HT1080 (cell line): ENCODE measurements at places on chromosomes 13 and 19.

DNA sequence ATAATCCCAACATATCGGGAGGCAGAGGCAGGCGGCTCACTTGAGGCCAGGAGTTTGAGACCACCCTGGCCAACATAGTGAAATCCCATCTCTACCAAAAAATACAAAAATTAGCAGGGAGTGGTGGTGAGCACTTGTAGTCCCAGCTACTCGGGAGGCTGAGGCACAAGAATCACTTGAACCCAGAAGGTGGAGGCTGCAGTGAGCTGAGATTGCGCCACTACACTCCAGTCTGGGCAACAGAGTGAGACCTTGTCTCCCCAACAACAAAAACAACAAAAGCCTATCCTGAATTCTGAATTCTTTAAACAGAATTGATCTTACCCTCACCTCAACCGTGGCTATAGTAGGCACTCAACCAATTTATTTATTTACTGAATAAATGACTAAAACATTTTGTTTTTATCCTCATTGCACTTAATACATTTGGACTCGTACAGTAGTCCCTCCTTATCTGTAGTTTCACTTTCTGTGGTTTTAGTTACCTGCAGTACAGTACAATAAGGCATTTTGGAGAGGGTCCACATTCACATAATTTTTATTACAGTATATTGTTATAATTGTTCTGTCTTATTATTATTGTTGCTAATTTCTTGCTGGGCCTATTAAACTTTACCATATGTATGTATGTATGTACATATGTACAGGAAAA, 98.8 kb downstream of the TBC1D4 start:
- DNase-seq: no peak

DNA sequence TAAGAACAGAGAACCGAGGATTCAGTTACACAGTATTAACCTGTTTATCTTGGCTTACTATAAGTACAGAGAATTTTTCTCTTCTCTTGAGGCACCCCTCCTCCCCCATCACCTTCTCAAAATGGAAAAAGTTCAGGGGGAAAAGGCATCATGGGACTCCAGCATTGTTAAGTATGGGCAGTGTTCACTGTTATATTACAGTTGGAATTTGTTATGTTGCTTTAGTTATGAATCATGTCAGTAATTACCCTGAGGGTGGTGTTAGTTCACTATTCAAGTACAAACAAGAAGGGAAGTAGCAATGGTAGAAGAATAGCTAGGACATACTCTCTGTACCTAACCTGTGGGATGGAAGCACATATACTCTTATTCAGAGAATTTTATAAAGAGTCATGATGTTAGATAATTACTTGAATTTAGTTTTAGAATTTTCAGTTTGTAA, 12.0 kb downstream of the LPAR6 start:
- peak; percentile 25 for DNase-seq

DNA sequence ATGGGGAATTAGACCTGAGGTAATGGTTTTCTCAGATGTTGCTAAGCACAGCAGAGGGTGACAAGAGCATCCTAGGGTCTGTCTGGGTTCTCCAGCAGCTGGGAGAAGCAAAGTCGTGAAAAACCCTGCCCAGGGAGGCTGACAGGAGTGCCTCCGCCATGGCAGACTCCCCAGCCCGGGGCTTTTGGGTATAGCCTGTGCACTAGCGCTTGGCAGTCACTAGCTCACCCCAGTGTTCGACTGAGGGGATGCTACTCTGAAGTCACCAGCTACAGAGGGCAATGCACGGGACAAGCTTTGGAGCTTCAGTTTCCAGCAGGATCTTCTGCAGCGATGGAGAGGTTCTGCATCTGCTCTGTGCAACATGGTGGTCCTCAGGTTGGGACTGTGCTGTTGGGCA, 87.5 kb downstream of the ING1 start:
- DNase-seq: no peak

- DNase-seq: no peak
Measured at GRCh38 chr13:29593605-29594297, 1.7 kb downstream of the SLC7A1 start.

GRCh38 chr13:63305641-63306133, 1890.0 kb upstream of the PCDH20 start:
- no peak for DNase-seq

GRCh38 chr13:106527445-106527801, 8.0 kb downstream of the EFNB2 start:
- no peak for DNase-seq

DNA sequence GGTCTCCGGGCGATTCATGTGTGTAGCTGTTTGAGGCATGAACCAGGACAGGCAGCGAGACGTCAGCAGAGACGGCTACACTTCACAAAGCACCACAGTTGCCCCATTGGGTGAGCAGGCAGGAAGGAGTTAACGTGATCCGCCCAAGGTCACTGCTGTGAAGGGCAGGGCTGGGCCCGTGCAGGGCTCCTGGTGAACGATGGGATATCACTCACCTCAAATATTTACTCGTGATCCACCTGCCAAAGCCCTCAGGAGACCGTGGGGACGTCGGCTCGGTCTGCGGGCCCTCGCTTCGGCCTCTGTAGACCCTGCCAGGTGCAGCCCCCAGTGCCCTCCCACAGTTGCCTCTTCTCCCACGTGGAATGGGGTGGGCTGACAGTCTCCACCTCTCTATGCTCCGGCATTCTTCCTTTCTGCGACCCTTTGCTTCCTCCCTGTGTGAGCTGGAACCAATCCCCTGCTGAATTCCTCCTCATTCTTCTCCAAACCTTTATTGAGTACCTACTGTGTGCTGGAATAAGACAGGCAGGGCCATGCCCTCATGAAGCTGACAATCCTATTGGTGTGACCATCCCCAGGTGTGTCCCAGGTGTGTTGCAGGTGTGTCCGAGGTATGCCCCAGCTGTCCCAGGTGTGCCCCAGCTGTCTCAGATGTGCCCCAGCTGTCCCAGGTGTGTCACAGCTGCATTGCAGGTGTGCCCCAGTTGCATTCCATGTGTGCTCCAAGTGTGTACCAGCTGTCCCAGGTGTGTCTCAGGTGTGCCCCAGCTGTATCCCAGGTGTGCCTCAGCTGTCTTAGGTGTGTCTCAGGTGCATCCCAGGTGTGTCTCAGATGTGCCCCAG, 2.0 kb upstream of the GRK1 start:
- DNase-seq: no peak

GRCh38 chr19:18523841-18524240, 2.0 kb upstream of the ELL start:
- DNase-seq: no peak

DNA sequence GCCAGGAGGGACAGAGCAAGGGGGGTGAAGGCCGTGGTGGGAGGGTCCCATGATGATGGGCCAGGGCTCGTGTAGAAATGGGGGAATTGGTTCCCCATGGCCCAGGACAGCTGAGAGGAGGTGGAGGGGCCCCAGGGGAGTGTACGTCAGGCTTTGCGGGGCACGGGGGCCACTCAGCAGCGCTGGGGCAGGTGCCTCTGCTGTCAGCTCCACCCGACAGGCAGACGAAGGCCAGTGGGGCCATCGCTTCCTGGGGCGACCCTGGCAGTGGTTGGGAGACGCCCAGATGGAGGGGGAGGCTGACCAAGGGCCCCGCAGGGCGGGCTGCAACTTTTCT, 1.9 kb upstream of the TEKTIP1 start:
- no peak for DNase-seq

- DNase-seq: peak; percentile 22
Measured at GRCh38 chr19:18205200-18205892, 1.5 kb upstream of the RAB3A start.

DNA sequence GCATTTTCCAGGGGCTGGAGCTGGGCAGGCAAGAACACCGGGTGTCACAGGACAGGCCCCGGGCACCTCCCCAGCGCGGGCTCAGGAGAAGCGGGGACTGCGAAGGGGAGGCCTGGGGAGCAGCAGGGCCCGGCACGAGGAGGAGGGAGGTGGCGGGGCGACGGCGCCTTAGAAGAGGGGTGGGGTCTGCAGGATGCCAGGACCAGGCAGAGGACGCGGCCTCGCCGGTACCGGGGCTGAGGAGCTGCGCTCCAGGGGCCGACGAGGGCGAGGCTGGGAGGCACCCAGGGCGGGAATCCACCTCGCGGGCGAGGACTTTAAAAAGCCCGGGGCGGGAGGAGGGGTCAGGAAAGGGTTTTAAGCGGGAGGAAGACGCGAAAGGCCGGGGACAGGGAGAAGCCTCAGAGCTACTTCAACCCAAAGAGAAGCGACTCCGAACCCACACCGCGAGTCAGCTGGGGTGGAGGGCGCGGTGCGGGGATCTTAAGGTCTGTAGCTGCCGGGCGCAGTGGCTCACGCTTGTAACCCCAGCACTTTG, 665 bp downstream of the ZNF347 start:
- no peak for DNase-seq

GRCh38 chr13:25319771-25320170, 18.3 kb downstream of the NUP58 start:
- no peak for DNase-seq

GRCh38 chr13:111926501-111927180, 140.3 kb upstream of the SOX1 start:
- DNase-seq: no peak

DNA sequence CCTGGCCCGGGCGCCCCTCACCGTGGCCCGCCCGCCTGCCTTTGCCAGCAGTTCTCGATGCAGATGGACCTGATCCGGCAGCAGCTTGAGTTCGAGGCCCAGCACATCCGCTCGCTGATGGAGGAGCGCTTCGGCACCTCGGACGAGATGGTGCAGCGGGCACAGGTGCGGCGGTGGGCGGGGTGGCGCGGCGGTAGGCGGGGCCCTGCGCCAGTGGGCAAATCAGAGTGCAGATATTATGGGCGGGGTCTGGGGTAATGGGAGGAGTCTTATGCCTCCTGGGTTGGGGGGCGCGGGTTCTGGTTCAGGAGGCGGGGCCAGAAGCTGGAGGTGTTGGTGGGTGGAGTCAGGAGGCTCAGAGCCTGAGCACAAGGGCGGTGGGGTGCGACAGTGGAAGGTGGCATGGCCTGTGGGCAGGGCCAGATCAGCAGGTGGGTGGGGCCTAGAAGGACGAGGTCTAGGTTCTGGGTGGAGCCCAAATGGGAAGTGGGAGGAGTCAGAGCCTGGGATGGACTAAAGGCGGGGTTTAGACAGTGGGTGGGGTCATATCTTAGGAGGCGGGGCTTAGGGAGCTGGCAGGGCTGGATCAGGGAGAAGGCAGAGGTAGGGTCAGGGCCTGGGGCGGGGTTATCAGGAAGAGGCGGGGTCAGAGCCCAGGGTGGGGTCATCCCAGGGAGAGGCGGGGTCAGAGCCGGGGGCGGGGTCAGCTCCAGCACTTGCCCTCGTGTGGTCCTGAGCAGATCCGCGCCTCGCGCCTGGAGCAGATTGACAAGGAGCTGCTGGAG, 5.6 kb downstream of the APC2 start:
- DNase-seq: peak; percentile 45

GRCh38 chr13:102227741-102228140, 174.1 kb downstream of the FGF14 start:
- DNase-seq: no peak

- peak; percentile 40 for DNase-seq
Measured at GRCh38 chr13:27406178-27406939, 18.1 kb upstream of the GTF3A start.

- no peak for DNase-seq
Measured at GRCh38 chr13:76758257-76758656, 127.9 kb downstream of the KCTD12 start.

- DNase-seq: peak; percentile 61
Measured at GRCh38 chr13:72221276-72221962, 354.4 kb upstream of the DACH1 start.

- DNase-seq: peak; percentile 65
Measured at GRCh38 chr19:49570138-49570856, 10.1 kb downstream of the NOSIP start.

DNA sequence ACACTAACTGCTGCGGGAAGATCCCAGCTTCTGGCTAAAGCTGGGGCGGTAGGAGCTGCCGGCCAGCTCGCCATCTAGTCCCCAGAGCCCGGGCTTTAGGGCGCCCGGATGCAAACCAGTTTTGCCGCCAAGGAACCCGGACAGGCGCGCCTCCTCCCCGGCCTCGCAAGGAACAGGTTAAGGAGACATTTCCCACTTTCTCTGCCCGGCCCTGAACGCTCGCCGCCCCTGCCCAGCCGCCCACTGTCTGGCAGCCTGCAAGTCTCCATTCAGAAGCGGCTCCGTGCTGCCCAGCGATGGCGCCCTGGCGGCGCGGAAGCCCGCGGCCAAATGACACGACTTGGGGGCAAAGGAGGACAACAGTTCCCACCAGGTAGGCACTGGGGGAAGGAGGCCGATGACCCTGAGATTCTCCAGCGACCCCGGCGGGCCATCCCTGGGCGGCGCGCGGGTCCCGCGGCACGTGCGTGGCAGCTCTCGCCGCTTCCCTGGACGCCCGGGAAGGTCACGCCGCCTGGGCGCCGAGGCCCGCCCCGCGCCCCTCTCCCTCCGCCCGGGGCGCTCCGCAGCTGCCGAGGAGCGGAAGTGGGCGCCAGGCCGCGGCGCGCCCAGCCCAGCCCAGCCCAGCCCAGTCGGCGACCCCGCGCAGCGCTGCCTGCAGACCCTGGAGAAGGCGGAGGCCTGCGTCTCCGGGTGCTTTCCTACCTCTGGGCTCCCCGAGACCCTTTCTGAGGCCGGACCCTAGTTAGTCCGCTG, 42.2 kb upstream of the HNRNPA1L2 start:
- DNase-seq: peak; percentile 34

DNA sequence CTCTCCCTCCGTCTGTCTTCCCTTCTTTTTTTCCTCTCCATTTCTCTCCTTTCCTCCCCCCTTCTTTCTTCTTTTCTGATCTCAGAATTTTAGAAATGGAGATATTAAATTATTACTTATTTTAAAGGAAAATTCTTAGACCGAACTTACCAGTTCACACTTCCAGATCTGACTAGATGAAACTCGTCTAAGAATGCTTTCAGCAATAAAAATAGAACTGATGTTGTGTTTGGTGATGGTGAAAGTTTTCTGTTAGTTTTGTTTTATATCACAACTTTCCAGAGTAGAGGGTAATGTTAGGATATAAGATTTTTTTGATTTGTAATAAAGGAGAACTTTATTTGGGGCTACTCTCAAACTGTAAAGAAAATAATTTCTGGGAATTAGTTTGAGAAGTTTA, 29.9 kb downstream of the UCHL3 start:
- no peak for DNase-seq

- DNase-seq: peak; percentile 85
Measured at GRCh38 chr19:38229585-38230073, 5.6 kb upstream of the DPF1 start.

DNA sequence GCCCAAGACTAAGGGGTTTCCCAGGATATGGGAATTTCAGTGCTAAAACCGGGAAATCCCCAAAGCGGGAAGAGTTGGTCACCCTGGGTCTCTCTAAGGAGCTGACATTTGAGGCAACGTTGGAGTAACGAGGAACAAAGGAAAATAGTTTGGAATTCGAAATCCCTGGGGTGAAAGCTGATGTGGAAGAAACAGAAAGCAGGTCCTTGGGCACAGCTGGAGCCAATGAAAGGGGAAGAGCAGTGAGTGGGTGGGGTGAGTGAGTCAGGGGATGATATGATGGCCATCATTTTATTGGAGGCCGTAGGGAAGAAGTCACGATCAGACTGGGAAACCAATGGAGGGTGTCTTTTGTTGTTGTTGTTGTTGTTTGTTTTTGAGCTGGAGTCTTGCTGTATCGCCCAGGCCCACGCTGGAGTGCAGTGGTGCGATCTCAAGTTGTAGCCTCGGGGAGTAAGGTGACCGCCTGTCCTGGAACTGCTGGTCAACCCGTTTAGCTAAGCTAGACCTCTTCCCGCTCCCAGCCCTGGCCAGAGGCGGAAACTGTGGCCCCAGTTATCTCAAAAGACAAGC, 3.4 kb upstream of the RFX2 start:
- DNase-seq: no peak

- peak; percentile 66 for DNase-seq
Measured at GRCh38 chr13:78160793-78161192, 242.2 kb upstream of the EDNRB start.

GRCh38 chr19:45290381-45290931, 32.2 kb downstream of the CKM start:
- no peak for DNase-seq

- DNase-seq: peak; percentile 58
Measured at GRCh38 chr13:93859716-93860115, 619.8 kb downstream of the DCT start.
